ENCODE measurements at places on chromosomes 12 and 14.

- DNase-seq = peak; percentile 82
Observed at GRCh38 chr12:106147956-106148355, 9.2 kb upstream of the NUAK1 start.

DNA sequence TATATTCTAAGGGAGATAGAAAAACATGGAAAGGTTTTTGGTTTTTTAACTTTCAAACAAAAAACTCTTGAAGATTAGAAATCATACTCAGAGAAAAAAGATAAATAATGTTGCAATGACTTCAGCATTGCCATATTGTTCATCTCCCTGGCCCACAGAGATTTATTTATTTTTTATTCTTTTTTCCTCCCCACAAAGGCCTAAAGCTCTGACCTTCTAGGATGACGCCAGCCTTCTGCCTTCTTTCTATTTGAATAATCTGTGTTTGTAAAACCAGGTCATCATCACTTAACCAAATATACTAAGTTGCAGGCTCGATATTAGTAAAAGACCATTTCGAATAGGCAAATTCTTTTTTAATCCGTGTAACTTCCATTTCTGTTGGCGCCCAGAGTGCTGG is 4.4 kb upstream of the DCP1B start:
- no peak for DNase-seq

DNA sequence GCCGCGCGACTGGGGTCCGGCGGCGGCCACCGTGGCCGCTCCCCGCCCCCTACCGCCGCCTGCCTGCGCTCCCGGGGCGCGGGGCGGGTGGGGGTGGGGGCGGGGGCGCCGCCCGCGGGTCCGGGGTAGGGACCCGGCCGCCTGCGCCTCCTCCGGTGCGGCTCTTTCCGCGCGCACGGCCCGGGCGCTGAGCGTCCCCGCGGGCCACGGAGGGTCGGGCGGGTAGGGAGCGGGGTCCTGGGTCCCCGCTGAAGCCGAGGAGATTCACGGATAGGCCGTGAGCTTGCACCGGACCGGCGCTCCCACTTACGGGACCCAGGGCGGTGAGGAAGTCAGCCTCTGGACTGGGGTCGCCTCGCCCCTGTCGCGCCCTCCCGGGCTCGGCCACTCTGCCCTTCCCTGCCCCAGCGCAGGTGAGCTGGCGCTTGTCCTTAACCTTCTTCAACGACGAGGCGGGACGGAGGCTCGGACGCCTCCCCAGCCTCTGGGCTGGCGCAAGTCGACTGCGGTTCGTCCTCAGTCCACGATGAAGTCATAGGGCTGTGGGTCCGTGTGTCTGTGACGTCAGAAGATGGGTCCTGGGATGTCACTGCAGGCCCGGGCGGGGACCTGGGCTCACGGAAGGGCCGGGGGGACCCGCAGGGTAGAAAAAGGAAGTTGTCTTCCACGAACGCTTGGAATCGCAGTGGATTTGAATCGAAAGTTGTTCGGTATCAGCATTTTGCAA is 514 bp downstream of the FBXO34 start:
- DNase-seq = peak; percentile 69

- DNase-seq = no peak
Observed at GRCh38 chr14:61160798-61161197, 120.3 kb downstream of the TMEM30B start.

GRCh38 chr14:104638190-104638589 is 33.6 kb upstream of the TMEM179 start:
- DNase-seq = no peak

DNA sequence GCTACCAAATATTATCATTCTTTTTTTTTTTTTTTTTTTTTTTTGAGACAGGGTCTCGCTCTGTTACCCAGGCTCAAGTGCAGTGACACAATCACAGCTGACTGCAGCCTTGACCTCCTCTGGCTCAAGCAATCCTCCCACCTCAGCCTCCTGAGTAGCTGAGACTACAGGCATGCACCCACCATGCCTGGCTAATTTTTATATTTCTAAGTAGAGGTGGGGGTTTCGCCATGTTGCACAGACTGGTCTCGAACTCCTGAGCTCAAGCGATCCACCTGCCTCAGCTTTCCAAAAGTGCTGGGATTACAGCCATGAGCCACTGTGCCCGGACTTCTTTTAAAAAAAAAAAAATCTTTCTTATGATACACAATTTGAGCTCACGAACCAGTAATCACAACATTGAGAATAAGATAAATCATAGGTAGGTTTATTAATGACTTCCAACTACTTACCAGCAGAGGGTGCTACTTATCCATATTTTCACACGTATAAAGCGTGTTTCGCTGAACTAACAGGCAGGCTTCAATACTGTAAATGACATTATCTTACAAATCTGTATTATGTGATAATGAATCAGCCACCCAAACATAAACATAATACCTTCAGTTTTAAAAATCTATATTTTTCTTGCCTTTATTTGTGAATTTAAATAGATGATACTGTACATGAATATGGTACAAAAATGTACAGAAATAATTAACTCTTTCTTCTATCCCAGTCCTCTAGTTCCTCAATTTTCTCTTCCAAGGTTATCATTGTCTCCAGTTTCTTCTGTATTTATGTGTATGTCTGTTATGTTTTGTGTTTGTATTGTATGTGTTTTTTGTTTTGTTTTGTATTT is 42.5 kb upstream of the BCAT1 start:
- peak; percentile 83 for DNase-seq

DNA sequence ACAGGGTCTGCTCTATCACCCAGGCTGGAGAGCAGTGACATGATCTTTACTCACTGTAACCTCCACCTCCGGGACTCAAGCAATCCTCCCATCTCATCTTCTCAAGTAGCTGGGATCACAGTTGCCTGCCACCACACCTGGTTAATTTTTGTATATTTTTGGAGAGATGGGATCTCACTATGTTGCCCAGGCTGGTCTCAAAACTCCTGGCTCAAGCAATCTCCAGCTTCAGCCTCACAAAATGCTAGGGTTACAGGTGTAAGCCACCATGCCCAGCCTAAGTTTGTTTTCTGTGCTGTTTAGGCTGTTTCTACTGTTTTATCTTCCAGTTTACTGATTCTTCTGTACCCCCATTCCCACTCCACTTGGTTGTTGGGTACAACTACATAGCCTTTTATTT is 66.3 kb downstream of the INSM2 start:
- DNase-seq = no peak

GRCh38 chr14:96255501-96256366 is at the start of gene BDKRB1:
Gene BDKRB1, plus strand, starts transcription at chr14:96256210. Its CDS starts 7,473 bp downstream, at chr14:96263683.
- DNase-seq = no peak

DNA sequence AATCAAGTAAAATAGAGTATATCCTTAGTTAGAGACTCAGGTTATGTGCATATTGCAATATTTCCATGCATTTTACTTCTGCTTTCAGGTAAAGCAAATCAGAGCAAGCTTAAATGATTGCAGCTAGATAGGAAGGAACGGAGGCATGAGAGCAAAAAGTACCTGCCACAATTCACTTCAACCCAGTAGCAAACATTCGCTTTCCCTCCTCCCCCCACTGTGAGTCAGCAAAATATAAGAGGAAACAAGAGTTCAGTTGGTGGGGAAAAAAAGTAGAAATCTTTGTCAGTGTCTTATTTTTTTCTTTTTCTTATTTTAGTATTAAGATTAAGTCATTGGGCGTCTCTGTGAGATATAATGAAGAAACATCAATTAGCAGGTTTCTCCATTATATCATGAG is 475.4 kb downstream of the NPAS3 start:
- peak; percentile 22 for DNase-seq

Measured in pons (tissue), 1 donor.